ENCODE measurements at places on chromosomes 4 and X.

- DNase-seq = no peak
Observed at GRCh38 chrX:51862920-51863319, 30.5 kb upstream of the MAGED1 start.

- DNase-seq = no peak
Observed at GRCh38 chr4:150974750-150975149, 40.3 kb downstream of the LRBA start.

DNA sequence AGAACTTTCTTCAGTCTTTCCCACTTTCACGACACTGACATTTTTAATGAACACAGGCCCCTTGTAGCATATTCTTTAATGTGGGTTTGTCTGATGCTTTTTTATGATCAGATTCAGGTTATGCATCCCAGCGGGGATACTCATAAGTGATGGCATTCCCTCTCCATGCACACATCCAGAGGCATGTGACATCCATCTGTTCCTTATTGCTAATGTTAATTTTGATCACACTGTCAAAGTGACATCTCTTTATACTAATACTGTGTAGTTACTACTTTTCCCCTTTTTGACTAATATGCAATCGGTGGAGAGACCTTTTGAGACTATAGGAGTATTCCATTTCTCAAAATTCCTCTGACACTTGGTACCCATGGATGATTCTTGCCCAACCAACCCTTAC lies 43.8 kb upstream of the HS3ST1 start:
- no peak for DNase-seq

- no peak for DNase-seq
Observed at GRCh38 chrX:81957318-81957717, 755.4 kb downstream of the SH3BGRL start.

DNA sequence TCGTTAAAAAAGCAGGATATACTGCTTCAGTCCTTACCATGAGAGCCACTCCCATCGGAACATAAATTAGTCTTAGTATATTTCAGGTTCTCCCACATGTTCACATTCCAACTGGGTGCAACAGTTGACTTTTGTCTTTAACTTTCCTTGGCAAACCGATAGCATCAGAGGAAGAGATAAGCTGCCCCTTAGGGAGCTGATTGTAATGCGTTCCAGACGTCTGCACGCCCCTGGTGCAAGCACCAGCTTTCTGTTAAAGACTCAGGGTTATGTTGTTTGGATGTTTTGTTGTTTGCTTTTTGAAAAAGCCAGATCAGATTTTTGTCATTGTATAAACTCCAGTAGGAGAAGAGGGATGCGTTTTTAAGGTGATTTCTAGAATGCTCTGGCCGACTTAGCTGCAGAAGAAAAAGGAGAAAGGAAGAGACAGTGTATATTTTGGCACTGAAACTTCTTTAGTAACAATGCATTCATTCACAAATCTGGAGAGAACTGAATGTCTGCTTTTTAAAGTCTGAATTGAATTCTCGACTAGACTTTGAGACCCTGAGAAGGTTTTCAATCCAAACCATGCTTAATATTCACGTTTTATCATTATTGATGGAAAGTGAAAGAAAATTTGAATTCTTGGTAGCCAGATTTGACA lies 160.9 kb downstream of the CBR4 start:
- no peak for DNase-seq

- DNase-seq = no peak
Observed at GRCh38 chrX:6505960-6506359, 29.0 kb downstream of the VCX3A start.

DNA sequence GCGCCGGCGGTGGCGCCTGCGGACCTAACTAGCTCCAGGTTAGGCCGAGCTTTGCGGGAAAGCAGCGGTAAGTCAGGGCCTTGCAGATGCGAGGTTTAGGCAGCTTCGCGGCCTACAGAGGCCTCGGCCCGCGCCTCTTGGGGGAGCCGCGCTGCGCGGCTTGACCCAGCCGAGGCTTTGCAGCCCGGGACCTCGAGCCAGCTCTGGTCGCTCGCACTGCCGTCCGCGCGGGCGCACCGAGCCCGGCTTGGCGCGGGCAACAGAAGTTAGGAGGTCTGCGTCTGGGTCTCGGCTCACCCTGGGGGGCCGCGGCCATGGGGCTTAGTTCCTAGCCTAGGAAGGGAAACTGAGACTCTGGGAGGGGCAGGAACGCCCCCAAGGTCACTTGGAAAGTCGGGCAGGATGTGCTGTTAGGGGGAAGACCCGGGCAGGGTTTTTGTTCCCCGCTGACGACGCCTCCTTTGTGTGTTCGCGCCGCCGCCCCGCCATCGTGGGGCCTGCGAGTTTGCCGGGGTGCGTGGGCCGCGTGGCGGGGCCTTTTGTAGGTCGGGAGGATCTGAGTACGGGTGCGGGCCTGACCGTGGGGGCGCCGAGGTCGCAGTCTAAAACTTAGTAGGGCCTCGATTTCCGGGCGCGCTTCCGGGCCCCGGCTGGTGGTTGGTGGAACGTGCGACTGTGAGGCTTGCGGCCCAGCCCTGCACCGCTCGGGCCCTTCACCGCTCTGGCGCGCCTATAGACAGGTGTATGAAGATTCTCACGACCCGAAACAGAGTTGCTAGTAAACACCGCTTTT lies 482 bp downstream of the RNF4 start:
- DNase-seq = peak; percentile 85

- DNase-seq = no peak
Observed at GRCh38 chr4:136369073-136369472, 1163.2 kb downstream of the PCDH18 start.

- no peak for DNase-seq
Observed at GRCh38 chrX:134794692-134795091, 136.4 kb upstream of the PLAC1 start.

DNA sequence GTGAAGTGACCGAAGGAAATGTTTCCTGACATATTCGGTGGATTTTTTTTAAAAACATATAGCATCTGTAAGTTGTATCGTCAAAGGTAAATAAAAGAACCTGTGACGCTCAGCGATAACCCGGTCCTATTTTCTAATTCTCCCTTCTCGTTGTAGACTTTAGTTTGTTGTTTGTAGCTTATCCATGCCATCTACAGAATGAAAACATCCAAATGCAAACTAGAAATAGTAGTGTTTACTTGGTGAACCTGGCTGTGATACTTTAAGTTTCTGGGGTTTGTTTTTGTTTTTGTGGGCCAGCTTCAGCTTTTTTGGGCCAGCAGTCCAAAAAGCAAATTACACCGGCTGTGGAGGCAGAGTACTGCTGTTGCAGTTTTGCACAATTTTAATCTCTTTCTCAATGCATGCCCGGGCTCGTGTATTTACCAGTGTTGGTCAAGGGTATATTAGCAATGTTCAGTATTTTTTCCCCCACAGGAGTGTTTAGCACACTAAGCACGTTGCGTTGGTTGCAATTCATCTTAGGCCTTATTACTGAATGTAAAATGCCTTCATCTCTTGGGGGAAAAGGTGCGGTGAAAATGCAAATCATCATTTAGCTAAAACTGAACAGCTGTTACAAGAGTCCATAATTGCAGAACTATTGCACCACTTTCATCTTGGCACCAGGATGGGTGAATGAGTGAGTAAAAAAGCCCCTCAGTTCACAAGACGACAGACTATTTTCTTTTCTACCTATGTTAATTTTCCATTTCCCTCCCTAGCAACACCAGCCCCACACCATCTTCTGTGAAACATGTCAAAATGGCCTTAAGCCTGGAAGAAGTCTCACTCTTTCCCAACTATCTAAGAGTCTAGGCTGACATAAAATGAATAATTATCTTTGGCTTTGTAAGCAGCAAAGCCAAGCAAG lies 1.7 kb upstream of the CNOT6L start:
- peak; percentile 29 for DNase-seq

GRCh38 chrX:10176121-10177003 lies 19.6 kb downstream of the CLCN4 start:
- DNase-seq = no peak

All from activated CD8-positive, alpha-beta T cell treated with anti-CD3 and anti-CD28 coated beads, Interleukin-2, amount 10 ng/mL, durations not matched to agents 7 days and 5 days (primary cell).